SJSA1 (cell line): ENCODE measurements at places on chromosomes 4 and X. TPM values are rescaled to one million over a fixed set of nuclear protein-coding genes. Genes with fewer than 3 reads are reported as not detected.
A peak's percentile ranks its signal among the peaks of the same experiment; 100 is the strongest.

- no peaks in the 10 kb centered on the region for H3K4me1 ChIP-seq
- no peak overlapping the region for H3K27ac ChIP-seq
- no peak for DNase-seq
- no peaks in the 10 kb centered on the region for H3K36me3 ChIP-seq
- no peaks in the 10 kb centered on the region for H3K27me3 ChIP-seq
Observed at GRCh38 chr4:155371432-155372043, 5.2 kb downstream of the MAP9 start.

- DNase-seq, result peak; percentile 53
- H3K36me3 ChIP-seq, result no peaks in the 10 kb centered on the region
- H3K27me3 ChIP-seq, result no peaks in the 10 kb centered on the region
- H3K4me1 ChIP-seq, result peaks cover 10% of the 10 kb centered on the region
- no peak overlapping the region for H3K4me3 ChIP-seq
- H3K27ac ChIP-seq, result peak overlapping the region; percentile 0; the same call in 1 of the 2 replicates
Observed at GRCh38 chr4:102299354-102300107, 45.8 kb downstream of the SLC39A8 start.

- no peak overlapping the region for H3K4me3 ChIP-seq
- peaks cover 11% of the 10 kb centered on the region for H3K36me3 ChIP-seq
- no peaks in the 10 kb centered on the region for H3K27me3 ChIP-seq
- DNase-seq, result peak; percentile 37
Observed at GRCh38 chrX:15816886-15817285, 26.6 kb downstream of the ZRSR2 start.

DNA sequence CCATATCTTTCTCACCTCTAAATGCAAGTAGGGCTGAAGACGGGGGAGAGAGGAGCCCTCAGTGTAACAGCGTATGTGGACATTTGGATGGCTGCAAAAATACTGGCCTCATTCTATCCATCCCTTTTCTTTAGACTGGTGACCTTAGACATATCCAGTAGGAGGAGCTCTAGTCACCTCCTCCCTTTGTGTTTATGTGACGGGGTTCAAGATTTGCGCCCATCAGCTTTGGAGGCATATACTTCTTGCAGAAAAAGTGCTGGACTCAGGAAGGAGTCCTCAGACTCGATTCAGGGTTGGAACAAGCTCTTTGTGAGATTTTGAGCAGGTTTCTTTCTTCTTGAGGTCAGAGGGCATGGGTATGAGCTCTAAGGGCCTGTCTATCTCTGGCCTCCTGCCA is 86.2 kb downstream of the MAMLD1 start:
- H3K27me3 ChIP-seq, result no peaks in the 10 kb centered on the region
- H3K27ac ChIP-seq, result no peak overlapping the region
- peaks cover 32% of the 10 kb centered on the region for H3K4me1 ChIP-seq
- H3K36me3 ChIP-seq, result no peaks in the 10 kb centered on the region
- H3K4me3 ChIP-seq, result no peak overlapping the region
- no peak for DNase-seq

- no peaks in the 10 kb centered on the region for H3K36me3 ChIP-seq
- peaks cover 12% of the 10 kb centered on the region; the same call in 1 of the 2 replicates for H3K27me3 ChIP-seq
- no peak overlapping the region for H3K4me3 ChIP-seq
- DNase-seq, result no peak
Observed at GRCh38 chr4:77120886-77121508, 36.0 kb upstream of the CCNG2 start.

- no peak overlapping the region for H3K4me3 ChIP-seq
- DNase-seq, result no peak
- no peaks in the 10 kb centered on the region for H3K27me3 ChIP-seq
- H3K27ac ChIP-seq, result no peak overlapping the region
- H3K4me1 ChIP-seq, result peaks cover 8% of the 10 kb centered on the region; the same call in 1 of the 2 replicates
Observed at GRCh38 chr4:40623707-40624106, 6.0 kb downstream of the RBM47 start.

- H3K27me3 ChIP-seq, result no peaks in the 10 kb centered on the region
- H3K4me3 ChIP-seq, result no peak overlapping the region
- no peak for DNase-seq
- H3K27ac ChIP-seq, result no peak overlapping the region
- H3K36me3 ChIP-seq, result no peaks in the 10 kb centered on the region
Observed at GRCh38 chr4:33696586-33696985, 2547.7 kb downstream of the ARAP2 start.

GRCh38 chr4:6324999-6325787 is 55.5 kb downstream of the WFS1 start:
- no peaks in the 10 kb centered on the region for H3K27me3 ChIP-seq
- H3K27ac ChIP-seq, result no peak overlapping the region
- no peak for DNase-seq
- H3K36me3 ChIP-seq, result no peaks in the 10 kb centered on the region
- no peaks in the 10 kb centered on the region for H3K4me1 ChIP-seq
- H3K4me3 ChIP-seq, result no peak overlapping the region

- peaks cover 44% of the 10 kb centered on the region for H3K4me1 ChIP-seq
- H3K27me3 ChIP-seq, result no peaks in the 10 kb centered on the region; the same call in 1 of the 2 replicates
- H3K4me3 ChIP-seq, result no peak overlapping the region
- H3K36me3 ChIP-seq, result peaks cover 75% of the 10 kb centered on the region
- no peak for DNase-seq
Observed at GRCh38 chr4:113955411-113955810, 24.0 kb downstream of the ARSJ start.

DNA sequence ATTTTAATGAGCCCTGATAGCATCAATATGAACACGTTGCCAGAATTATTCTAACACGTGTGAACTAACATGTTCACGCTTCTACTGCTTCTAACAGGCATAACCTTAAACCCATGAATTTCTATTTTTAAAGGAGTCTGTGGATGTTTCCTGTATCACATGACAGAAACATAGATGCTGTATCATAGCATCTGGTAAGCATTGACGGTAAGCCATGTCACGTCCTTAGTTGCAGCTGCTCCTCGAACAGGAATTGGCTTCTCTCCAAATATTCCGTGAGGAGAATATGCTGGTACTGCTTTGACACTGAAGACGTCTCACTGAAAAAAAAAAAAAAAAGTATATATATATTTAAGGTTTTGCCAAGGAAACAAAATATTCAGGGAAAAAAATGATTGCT is 105.1 kb upstream of the MXRA5 start:
- H3K4me1 ChIP-seq, result no peaks in the 10 kb centered on the region
- H3K27ac ChIP-seq, result no peak overlapping the region
- no peaks in the 10 kb centered on the region for H3K36me3 ChIP-seq
- no peak for DNase-seq
- H3K4me3 ChIP-seq, result no peak overlapping the region

GRCh38 chrX:75155447-75155826 is 646 bp downstream of the ABCB7 start:
- no peaks in the 10 kb centered on the region for H3K36me3 ChIP-seq
- H3K27ac ChIP-seq, result peak overlapping the region; percentile 75
- H3K4me3 ChIP-seq, result peak overlapping the region; percentile 57
- peaks cover 5% of the 10 kb centered on the region; the same call in 1 of the 2 replicates for H3K4me1 ChIP-seq
- DNase-seq, result no peak

GRCh38 chrX:36957425-36958328 is 50.5 kb upstream of the FAM47C start:
- no peak overlapping the region for H3K27ac ChIP-seq
- no peaks in the 10 kb centered on the region for H3K4me1 ChIP-seq
- H3K36me3 ChIP-seq, result no peaks in the 10 kb centered on the region
- no peak overlapping the region for H3K4me3 ChIP-seq

GRCh38 chr4:169661761-169662160 is 41.4 kb downstream of the CLCN3 start:
- H3K4me3 ChIP-seq, result no peak overlapping the region
- H3K4me1 ChIP-seq, result peaks cover 6% of the 10 kb centered on the region
- DNase-seq, result no peak
- no peaks in the 10 kb centered on the region for H3K36me3 ChIP-seq
- no peaks in the 10 kb centered on the region for H3K27me3 ChIP-seq

GRCh38 chr4:149972407-149972806 is 105.8 kb upstream of the DCLK2 start:
- no peaks in the 10 kb centered on the region; the same call in 1 of the 2 replicates for H3K4me1 ChIP-seq
- no peak overlapping the region for H3K27ac ChIP-seq
- H3K27me3 ChIP-seq, result no peaks in the 10 kb centered on the region
- no peaks in the 10 kb centered on the region for H3K36me3 ChIP-seq
- H3K4me3 ChIP-seq, result no peak overlapping the region

DNA sequence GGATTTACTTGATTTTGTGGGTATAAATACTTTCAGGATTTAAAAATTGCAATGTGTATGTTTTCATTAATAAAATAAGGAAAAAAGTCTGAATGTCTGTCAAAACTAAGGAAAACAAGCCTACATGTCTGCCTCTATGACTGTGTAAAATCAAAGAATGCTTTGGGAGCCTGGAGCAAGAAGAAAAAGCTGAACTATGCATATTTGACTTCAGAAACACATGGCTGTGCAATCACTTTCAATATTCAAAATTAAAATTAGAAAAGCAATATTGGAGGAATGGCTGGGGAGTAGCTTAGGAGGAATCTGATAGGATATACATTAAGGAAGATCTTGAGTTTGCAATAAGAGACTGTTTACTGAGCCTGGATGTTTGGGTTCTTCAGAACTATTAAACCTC is 147.1 kb downstream of the ADAM29 start:
- no peak overlapping the region for H3K4me3 ChIP-seq
- H3K27me3 ChIP-seq, result no peaks in the 10 kb centered on the region
- DNase-seq, result no peak
- no peak overlapping the region for H3K27ac ChIP-seq
- H3K36me3 ChIP-seq, result no peaks in the 10 kb centered on the region

GRCh38 chr4:17058916-17059741 is 160.7 kb upstream of the LDB2 start:
- no peaks in the 10 kb centered on the region for H3K36me3 ChIP-seq
- H3K27me3 ChIP-seq, result no peaks in the 10 kb centered on the region
- H3K4me3 ChIP-seq, result no peak overlapping the region
- H3K27ac ChIP-seq, result no peak overlapping the region

- H3K36me3 ChIP-seq, result no peaks in the 10 kb centered on the region
- no peak overlapping the region for H3K4me3 ChIP-seq
- H3K27ac ChIP-seq, result no peak overlapping the region
- H3K4me1 ChIP-seq, result peaks cover 3% of the 10 kb centered on the region; the same call in 1 of the 2 replicates
- DNase-seq, result no peak
Observed at GRCh38 chr4:71259911-71260331, 78.9 kb upstream of the SLC4A4 start.

DNA sequence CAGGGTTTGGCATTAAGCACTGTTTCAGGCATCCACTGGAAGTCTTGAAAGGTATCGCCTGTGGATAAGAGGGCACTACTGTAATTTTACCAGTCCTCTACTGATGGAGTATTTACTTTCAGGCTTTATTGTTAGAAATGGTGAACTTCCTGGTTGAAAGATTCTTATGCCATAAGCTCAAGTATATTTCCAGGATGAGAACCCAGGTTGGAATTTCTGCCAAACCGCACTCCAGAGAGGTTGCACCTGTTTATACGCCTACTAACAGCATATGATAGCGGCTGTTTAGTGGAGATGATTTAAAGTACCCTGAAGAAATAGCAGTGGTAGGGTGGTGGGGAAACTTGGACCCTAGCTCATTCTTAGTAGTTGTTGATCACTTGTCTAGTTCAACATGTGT is 9.9 kb downstream of the FNIP2 start:
- DNase-seq, result no peak
- H3K4me1 ChIP-seq, result peaks cover 56% of the 10 kb centered on the region
- H3K4me3 ChIP-seq, result no peak overlapping the region
- H3K36me3 ChIP-seq, result no peaks in the 10 kb centered on the region
- H3K27ac ChIP-seq, result no peak overlapping the region

- H3K4me3 ChIP-seq, result no peak overlapping the region
- no peaks in the 10 kb centered on the region for H3K27me3 ChIP-seq
- H3K36me3 ChIP-seq, result no peaks in the 10 kb centered on the region
- peaks cover 14% of the 10 kb centered on the region; the same call in 1 of the 2 replicates for H3K4me1 ChIP-seq
- H3K27ac ChIP-seq, result no peak overlapping the region
- no peak for DNase-seq
Observed at GRCh38 chr4:95289028-95289634, 259.6 kb downstream of the UNC5C start.

- H3K27ac ChIP-seq, result no peak overlapping the region
- no peaks in the 10 kb centered on the region for H3K36me3 ChIP-seq
- H3K4me3 ChIP-seq, result no peak overlapping the region
- no peaks in the 10 kb centered on the region for H3K27me3 ChIP-seq
Observed at GRCh38 chr4:58070726-58071125, 960.5 kb upstream of the IGFBP7 start.

The SLC49A3 gene
- not detected in 2 replicates for total RNA-seq

The ANXA3 gene
- total RNA-seq, result 87.5 and 125 TPM in 2 replicates

The PPEF1 gene
- total RNA-seq, result not detected in 2 replicates

The ABCG2 gene
- total RNA-seq, result 11.9 and 14.5 TPM in 2 replicates

The TGIF2LX gene
- not detected in 2 replicates for total RNA-seq

The FAM53A gene
- total RNA-seq, result 0.39 TPM in 1 of 2 replicates, not detected in the other

The SLC7A11 gene
- total RNA-seq, result 33.0 and 45.5 TPM in 2 replicates

The GLRB gene
- 13.3 and 13.5 TPM in 2 replicates for total RNA-seq

The KLB gene
- not detected in 2 replicates for total RNA-seq
